ENCODE measurements at places on chromosomes 2 and 18.

GRCh38 chr2:107737756-107738155, 88.9 kb upstream of the RGPD4 start:
- DNase-seq, result no peak

- DNase-seq, result no peak
These were observed 95.5 kb upstream of the COL3A1 start for GRCh38 chr2:188878716-188879115.

GRCh38 chr18:63683152-63683551, 19.6 kb upstream of the SERPINB11 start:
- DNase-seq, result no peak

DNA sequence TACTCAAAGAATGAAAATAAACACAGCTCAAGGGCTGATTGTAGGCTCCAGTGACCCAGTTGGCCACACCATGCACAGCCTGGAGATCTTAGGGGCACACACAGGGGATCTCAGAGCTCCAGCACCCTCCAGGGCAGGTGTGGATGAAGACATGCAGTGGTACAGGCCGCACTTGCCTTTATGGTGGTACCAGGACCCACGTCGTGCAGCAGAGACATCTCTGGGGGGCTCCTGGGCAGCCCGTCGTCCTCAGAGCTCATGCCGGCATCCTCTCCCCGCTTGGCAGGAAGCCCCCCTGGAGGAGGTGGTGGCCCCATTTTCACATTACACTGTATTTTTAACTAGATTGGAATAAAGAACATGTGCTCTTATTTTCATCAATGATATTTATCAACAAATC, 101.2 kb upstream of the MGAT4A start:
- DNase-seq, result no peak

DNA sequence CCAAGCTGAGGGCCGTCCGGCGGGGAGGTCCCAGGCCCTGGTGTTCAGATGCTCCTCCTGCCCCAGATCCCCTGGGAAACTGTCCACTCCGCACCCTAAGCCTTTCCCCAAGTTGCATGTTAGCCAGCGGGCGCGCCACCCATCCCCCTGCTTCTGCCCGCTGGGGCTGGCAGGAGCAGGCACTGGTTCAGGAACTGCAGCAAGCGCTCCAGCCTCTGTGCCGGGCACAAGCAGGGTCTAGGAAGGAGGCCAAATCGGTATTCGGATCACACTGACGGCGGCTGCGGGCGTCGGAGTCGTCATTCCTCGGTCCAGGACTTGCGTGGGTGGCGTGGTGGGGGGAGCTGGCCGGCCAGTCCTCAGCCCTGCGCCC, 53.7 kb downstream of the FAM168B start:
- DNase-seq, result no peak

DNA sequence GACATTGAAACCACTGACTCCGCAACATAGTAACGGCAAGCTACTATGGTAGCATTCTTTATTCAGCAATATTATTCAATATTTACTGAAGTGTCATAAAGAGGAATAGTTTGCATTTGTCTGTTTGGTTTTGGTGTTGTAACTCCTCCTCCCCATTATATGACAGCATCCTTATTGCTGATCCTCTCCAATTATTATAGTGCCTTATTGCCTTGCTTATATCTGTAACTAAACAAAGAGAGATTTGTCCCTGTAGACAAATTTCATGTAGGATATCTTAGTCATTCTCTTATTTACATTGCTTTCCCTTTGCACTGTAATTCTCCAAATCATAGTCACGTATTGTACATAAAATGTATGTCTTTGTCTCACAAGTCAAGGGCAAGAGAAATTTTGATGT, 1041.2 kb upstream of the ZEB2 start:
- no peak for DNase-seq

DNA sequence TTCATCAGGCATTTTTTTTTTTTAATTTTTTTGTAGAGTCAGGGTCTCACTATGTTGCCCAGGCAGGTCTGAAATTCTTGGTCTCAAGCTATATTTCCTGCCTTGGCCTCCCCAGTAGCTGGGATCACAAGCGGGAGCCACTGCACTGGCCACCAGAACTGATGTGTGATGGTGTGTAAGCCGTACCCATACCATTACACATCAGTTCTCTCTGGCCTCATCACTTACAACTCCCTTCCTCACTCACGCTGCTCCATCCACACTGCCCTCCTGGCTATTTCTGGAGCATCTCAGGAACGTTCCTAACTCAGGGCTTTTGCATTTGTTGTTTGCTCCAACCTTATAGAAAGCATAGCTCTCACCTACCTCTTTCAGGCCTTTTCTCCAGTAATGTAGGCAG, 834.5 kb upstream of the ID2 start:
- no peak for DNase-seq

DNA sequence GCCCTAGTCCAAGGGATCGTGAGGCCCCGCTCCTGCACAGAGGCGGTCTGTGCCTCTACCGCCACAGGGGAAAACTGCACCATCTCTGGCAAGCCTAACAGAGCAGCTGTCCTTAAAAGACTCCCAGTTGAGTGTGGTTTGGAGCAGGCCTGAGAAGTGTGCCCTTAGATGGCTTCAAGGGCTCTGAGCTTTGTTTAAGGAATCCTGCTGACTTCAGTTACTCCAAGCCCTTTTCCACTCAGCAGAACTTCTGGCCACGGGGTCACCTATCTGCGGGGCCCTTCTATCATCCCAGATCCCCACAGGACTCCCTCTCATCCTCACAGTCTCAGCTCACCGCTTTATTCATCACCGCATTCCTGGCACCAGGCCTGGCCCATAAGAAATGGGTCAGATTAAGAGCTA, 131.5 kb downstream of the CCDC74A start:
- no peak for DNase-seq

DNA sequence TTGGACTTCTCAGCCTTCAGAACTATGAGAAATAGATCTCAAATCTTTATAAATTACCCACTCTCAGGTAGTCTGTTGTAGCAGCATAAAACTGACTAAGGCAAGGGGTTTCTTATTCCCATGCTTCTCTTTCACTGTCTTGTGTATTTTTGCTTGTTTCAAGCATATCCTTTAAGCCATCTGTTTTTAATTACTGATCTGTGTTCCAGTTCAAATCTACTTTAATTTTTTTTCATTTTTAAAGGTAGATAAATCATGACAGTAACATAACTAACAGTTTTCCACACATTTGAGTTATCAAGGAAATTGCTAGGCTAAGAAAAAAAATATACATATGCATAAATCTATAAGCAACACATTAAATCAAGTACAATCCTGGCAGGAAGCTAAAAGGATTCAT, 317.9 kb upstream of the TNP1 start:
- no peak for DNase-seq

GRCh38 chr2:39719317-39719716, 53.6 kb downstream of the TMEM178A start:
- no peak for DNase-seq

- no peak for DNase-seq
These were observed 63.8 kb downstream of the ZNF236 start for GRCh38 chr18:76886112-76886511.

DNA sequence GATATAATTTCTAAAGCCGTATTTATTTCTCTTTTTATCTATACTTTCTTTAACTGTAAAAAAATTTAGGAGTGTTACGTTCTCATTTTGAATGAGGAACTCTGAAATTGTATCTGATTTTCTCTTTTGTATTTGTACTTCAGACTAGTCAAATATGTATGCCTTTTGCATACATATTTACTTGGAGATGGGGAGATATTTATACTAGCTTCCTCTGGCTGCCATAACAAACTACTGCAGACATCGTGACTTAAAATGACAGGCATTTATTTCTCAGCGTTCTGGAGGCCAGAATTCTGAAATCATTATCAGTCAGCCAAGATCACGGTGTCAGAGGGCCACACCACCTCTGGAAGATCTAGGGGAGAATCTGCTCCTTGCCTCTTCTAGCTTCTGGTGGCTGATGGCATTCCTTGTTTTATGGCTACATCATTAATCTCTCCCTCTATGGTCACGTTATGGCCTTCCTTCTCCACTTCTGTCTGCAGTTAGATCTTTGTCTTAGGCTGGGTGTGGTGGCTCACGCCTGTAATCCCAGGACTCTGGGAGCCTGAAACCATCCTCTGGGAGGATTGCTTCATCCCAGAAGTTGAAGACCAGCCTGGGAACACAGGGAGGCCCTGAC, 8.2 kb downstream of the LCLAT1 start:
- no peak for DNase-seq

DNA sequence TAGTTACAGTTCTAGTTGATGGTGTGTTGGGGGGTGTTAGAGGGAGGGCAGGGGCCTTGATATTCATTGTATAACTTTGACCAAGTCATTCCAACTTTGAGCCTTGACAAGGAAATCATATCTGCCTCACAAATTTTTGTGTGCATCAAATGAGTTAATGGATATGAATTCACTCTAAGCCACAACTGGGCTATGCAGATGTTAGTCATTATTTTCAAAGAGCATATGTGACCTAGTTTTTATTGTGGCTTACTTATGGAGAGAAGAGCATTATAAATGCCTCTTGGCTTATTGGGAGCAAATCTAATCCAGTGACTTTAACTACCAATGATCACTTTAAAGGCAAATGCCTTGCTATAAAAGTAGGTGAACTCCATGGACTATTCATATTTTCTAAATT, 250.2 kb downstream of the LPIN1 start:
- no peak for DNase-seq

DNA sequence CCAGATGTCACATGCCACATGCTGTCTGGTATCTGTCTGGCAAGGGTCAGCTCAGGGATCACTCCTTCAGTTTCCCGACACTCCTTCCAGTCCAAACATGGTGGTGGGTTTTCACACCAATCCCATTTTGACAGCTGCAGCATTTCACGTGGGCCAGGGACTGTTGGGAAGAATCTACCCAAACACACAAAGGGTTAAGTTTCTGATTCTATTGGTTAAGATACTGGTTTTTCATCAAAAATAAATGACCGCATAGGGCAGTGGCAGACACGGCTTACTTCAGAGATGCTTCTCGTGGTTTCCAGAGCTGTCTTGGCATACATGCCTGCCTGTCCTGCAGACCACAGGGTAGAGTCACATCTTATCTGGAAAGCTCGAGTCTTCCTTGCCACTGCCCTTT, 79.7 kb downstream of the PSMG2 start:
- DNase-seq, result no peak

DNA sequence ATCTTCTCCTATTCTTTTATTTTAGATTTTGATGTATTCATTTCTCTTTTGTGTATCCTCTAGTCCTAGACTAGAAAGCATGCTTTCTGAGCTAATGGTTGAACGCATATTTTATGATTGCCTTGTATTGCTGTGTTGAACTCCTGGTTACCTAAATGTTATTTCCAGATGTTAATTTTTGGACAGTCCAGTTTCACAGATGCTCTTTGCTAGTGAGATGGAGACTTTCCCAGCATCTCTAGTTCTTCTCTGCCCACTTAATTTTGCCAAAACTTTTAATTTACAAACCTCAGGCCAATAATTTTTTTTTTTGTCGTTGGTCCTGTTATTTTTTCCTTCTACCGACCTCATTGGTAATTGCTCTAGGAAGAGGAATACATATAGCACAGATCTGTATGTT, 153.2 kb downstream of the HAUS1 start:
- DNase-seq, result no peak

GRCh38 chr2:161355983-161356382, 47.8 kb downstream of the PSMD14 start:
- DNase-seq, result no peak

- DNase-seq, result no peak
These were observed 262.0 kb downstream of the HAUS1 start for GRCh38 chr18:46366201-46366600.

DNA sequence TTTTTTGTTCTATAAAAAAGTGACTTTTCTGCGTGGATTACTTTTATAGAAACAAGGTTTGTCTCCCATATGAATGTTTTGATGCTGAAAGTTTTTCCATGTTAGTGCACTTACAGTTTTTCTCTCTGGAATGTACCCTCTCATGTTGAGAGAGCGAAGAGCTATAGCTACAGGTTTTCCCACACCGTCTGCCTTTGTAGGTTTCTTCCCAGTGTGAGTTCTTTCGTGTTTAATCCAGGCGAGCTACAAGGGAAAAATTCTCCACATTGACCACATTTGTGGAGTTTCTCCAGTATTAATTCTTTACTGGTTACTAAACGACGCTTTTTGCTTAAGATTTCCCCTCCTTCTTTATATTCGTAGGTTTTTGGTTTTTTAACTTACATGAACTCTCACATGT, 85.1 kb downstream of the ACSL3 start:
- DNase-seq, result no peak

DNA sequence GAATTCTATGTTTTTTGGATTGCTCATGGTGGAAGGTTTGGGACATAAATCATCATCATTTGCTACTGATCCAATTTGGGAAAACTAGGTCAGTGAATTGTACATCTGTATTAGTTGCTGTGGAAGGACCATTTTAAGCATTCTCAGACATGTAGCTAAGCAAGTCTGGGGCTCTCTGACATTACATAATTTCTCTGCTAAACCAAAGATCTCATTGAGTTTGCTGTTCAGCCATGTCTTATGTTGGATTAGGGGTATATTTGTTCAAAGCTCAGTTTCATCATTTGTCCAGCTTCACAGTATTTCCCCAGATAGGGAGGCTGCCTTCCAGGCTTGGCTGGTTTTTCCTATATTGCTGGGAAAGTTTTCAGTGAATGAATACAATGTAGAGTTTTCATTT, 399.7 kb downstream of the MTX2 start:
- no peak for DNase-seq

- DNase-seq, result peak; percentile 64
These were observed 41.2 kb downstream of the PCARE start for GRCh38 chr2:29033172-29033571.

DNA sequence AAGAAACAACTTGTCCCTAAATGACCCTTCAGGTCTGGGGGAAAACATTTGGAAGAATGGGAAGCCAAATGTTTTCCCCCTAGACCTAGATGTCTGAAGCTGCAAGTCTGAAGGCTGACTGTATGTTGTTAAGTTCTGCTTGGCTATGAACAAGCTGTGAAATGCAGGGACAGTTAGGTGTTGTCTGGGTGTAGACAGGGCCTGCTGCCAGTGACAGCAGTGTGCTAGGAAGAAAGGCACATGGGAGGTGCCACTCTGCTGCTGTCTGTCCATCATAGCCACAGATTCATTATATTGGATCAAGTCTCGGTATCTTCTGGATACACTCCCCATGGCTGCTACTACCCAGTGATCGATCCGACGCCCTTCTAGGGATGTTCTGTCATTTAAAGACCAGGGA, 265.9 kb upstream of the PXDN start:
- DNase-seq, result no peak

DNA sequence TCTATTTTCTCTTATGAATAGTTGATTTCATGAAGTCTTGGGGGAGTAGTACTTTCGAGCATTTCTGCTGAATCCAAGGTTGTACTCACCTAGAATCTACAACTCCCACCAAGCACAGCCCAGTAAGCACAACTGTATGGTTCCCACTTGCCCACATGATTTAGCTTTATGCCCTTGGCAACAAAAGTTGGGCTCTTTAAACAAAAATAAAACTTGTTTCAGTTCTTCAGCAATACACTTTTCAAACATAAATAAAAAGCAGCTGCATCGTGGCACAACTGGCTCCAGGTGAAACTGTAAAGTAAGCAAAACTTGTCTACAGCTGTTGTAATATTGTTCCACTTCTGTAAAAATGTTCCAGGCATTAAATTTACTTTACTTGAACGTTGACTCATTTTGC, 99.8 kb upstream of the FSIP2 start:
- no peak for DNase-seq

DNA sequence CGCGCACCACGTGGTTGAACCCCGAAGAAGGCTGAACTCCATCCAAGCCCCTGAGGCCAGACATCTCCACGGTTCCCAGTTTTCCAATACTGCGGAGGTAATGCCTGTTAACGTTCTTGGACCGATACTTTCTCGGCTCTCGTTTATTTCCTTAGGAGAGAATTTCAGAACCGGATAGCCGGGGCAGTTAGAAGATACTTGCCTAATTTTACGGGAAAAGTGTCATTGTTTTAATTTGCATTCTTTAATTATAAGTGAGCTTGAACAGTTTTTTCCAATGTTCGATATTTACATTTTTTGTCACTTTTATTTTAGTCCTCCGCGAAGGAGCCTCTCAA, 10.2 kb upstream of the KCNG2 start:
- no peak for DNase-seq

Data from 8988T (cell line).